ENCODE measurements at places on chromosomes 13 and 19. TPM values are rescaled to one million over a fixed set of nuclear protein-coding genes. Genes with fewer than 3 reads are reported as not detected.

DNA sequence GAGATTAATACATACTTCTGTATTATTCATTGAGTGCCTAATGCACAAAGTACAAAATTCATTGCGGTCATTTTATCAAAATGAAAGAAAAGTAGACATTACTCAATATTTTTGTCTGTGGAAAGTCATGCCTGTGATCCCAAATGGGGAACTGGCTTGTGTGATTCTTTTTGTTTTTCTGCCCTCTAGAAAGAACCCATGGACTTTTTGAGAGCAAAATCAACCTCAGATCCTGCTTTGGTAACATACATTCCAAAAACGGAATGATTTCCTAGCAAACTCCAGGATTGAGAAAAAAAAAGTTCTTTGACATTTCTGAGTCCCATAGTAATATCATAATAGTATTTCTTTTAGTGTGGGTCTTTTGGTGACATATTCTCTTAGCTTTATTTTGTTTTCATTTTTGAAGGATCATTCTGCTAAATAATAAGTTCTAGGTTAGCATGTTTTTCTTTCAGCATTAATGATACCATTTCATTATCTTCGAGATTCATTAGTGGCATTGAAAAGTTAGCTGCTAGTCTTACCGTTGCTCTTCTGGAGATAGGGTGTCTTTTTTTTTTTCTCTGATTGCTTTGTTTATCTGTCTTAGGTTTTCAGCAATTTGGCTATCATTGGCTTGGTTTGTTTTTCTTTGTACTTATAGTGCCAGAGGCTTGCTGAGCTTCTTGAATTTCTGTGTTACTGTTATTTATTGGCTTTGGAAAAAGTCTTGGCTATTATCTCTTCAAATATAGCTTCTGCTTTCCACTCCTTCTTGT lies 102.4 kb upstream of the CSNK1A1L start:
- DNase-seq: no peak
- H3K27me3 ChIP-seq: no peaks in the 10 kb centered on the region
- no peak overlapping the region for H3K27ac ChIP-seq
- H3K36me3 ChIP-seq: no peaks in the 10 kb centered on the region
- H3K4me3 ChIP-seq: no peak overlapping the region

GRCh38 chr13:23510979-23511735 lies 59.1 kb upstream of the TNFRSF19 start:
- H3K27me3 ChIP-seq: peaks cover 8% of the 10 kb centered on the region
- no peaks in the 10 kb centered on the region for H3K36me3 ChIP-seq
- H3K4me1 ChIP-seq: no peaks in the 10 kb centered on the region
- no peak overlapping the region for H3K27ac ChIP-seq

DNA sequence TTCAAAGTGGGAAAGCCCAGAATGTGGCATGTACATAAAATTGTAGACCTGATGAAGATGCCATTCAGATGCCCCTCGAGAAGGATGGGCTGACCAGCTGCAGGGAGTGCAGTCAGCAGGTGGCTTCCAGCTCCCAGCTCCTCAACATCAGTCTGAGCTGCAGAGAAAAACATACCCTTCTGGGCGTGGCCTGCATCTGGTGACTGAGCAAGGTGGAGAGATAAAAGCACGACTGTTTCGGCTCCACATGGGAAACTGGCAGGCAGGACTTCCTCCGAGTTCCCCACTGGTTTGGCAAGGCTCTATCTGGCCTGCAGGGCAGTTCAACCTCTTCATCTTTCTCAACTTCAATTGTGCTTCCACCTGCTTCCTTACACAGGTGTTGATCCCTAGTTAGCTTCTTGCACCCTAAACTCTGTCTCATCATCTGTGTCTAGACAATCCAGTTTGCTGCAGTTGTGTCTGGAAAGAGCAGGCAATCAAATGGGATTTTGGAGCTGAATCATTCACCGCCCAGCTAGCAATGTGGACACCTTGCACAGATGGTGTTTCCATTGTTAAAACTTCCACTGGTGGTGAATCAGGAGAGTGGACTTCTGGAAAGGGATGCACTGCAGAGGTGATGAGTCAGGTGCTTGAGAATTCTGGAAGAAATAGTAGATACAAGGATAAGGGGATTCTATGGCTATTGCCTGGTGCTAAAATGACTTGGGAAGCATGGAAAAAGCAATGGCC lies 56.8 kb downstream of the POLR1D start:
- H3K27ac ChIP-seq: no peak overlapping the region
- no peaks in the 10 kb centered on the region for H3K36me3 ChIP-seq
- H3K27me3 ChIP-seq: peaks cover 14% of the 10 kb centered on the region
- no peak overlapping the region for H3K4me3 ChIP-seq
- H3K4me1 ChIP-seq: no peaks in the 10 kb centered on the region
- no peak for DNase-seq

- peaks cover 7% of the 10 kb centered on the region for H3K36me3 ChIP-seq
- no peak overlapping the region for H3K4me3 ChIP-seq
- no peak overlapping the region for H3K27ac ChIP-seq
- DNase-seq: no peak
- H3K4me1 ChIP-seq: peaks cover 9% of the 10 kb centered on the region
Observed at GRCh38 chr19:51093510-51094345, 11.0 kb upstream of the KLK14 start.

The MIR17HG gene
- total RNA-seq: 52.1 TPM

The FGF14 gene
- total RNA-seq: not detected

The CEACAM7 gene
- not detected for total RNA-seq

All from activated T-helper 1 cell treated with anti-CD3 and anti-CD28 coated beads, Interleukin-12 subunit alpha, Interleukin-12 subunit beta, Interleukin-2, Interleukin-4 antibody, amounts not matched to agents 30 ng/mL and 10 ng/mL and 1 ng/mL, durations not matched to agents 14 hours and 24 hours and 36 hours (primary cell).